ENCODE measurements at places on chromosomes 5 and 9.

- no peak for DNase-seq
Observed at GRCh38 chr9:124074746-124075145, 63.2 kb downstream of the LHX2 start.

DNA sequence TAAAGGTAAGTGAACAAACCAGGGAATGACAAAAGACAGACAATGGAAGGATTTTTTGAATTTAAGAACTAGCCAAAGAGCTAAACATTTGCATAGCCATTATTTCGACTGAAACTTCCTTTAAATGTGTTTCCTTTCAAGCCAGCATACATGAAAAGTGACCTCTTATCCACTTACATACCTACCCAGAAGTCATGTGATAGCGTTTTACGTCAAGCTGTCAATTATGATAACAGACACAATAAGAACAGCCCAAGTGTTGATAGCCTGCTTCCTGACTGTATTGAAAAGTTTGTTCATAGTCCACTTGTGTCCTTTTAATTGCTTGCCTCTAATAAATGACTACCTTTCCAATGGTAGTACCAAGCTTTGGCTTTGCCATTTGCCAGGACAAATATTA is 206.0 kb downstream of the NFIB start:
- DNase-seq: no peak

- no peak for DNase-seq
Observed at GRCh38 chr5:141382469-141383294, at the start of gene PCDHGA7. TSS of gene PCDHGA7 (plus strand) at chr5:141382742. CDS start at chr5:141382900, 158 bp downstream.

DNA sequence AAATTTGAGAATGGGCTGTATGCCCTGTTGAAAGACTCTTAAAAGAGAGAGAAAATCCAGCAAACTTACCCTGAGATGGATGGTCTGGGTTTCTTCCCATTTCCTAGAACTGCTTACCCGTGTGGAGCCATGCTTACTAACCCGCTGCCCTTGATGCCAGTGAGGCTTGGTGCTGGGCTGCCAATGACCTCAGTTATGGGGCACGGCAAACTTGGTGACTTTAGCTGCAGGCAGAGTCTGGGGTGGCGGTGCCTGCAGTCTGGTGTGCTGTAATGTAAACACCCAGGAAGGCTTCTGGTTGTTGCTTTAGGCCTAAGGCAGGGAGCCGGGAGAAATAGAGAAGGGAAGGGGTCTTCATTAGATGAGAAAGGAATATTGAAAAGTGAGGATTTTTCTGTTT is 7.3 kb upstream of the TENT4A start:
- no peak for DNase-seq

- no peak for DNase-seq
Observed at GRCh38 chr9:14185016-14185415, 128.9 kb downstream of the NFIB start.

DNA sequence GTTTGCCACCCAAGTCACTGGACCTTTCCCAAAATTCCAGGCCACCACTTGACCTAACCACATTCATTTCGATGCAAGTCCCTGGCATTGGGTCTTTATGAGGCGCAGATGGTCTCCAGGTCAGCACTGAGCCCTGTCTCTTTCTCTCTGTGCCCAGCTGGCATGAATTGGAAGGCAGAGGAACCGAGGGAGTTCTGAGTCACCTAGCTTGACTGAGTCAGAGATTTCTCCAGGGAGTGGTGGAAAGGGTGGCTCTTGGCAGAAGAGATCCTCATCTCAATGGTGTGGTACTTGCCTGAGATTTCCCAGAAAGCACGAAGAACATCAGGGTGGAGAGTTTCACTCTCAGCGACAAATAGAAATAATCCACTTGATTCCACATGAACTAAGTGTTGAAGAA is 43.8 kb downstream of the WDR36 start:
- DNase-seq: no peak

GRCh38 chr9:107000218-107000617 is 137.3 kb downstream of the ZNF462 start:
- DNase-seq: no peak

DNA sequence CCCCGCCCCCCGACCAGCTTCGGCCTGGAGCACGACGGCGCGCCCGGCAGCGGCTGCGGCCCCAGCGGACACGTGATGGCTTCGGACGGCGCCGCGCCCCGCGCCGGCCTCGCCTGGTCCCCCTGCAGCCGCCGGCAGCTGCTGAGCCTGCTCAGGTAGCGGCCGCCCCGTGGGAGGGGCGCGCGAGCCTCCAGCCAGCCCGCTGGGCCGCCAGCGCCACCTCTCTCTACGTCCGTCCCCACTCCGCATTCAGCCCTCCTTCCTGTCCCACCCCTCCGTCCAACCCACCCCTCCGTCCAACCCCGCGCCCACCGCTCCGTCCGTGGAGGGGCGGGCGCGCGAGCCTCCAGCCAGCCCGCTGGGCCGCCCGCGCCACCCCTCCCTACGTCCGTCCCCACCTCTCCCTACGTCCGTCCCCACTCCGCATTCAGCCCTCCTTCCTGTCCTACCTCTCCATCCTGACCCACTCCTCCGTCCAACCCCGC is 6.5 kb downstream of the ADAMTS13 start:
- DNase-seq: peak; percentile 72

DNA sequence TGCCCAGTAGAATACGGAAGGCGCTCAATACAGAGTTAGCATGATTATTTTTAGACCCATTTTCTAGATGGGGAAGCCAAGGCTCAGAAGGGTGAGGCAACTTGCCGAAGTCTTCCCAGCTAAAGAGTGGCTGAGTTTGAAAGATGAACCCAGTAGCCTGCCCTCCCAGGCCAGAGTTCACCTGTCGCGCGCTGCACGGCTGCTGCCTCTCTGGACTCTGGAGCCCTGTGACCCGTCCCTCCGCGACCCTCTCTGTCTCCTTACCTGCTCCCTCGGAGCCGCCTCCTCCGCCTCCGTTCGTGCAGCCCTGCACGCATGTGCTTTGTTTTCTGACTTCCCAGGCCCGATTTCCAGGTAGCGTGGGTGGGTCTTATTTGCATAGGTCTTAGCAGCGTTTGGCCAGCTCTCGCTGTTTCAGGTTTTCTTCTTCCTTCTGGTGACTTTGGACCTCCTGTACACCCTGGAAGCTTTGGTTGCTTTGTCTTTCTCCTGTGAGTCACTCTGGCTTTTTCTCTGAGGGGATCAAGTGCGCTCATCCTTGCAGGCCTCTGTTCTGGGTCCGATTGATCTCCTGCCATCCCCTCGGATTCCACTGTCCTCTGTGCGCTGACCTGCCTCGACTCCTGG is at the start of gene RNF183:
Gene RNF183, minus strand, starts transcription at position 585 of the 627 bp plus-strand sequence. CDS start 5,192 bp downstream, outside the sequence.
- DNase-seq: peak; percentile 26
